ENCODE measurements at places on chromosomes 11 and 22.
A peak's percentile ranks its signal among the peaks of the same experiment; 100 is the strongest.

- DNase-seq: no peak
Observed at GRCh38 chr11:128231845-128232410, 355.4 kb downstream of the ETS1 start.

- DNase-seq: peak; percentile 93
Observed at GRCh38 chr11:910589-911030, at the start of gene CHID1. TSS of gene CHID1 (minus strand) at chr11:910810. CDS start at chr11:904816, 5,994 bp downstream.

- DNase-seq: no peak
Observed at GRCh38 chr11:67662142-67662834, 11.8 kb upstream of the ACY3 start.

GRCh38 chr11:80146232-80146631, 705.4 kb upstream of the TENM4 start:
- no peak for DNase-seq

DNA sequence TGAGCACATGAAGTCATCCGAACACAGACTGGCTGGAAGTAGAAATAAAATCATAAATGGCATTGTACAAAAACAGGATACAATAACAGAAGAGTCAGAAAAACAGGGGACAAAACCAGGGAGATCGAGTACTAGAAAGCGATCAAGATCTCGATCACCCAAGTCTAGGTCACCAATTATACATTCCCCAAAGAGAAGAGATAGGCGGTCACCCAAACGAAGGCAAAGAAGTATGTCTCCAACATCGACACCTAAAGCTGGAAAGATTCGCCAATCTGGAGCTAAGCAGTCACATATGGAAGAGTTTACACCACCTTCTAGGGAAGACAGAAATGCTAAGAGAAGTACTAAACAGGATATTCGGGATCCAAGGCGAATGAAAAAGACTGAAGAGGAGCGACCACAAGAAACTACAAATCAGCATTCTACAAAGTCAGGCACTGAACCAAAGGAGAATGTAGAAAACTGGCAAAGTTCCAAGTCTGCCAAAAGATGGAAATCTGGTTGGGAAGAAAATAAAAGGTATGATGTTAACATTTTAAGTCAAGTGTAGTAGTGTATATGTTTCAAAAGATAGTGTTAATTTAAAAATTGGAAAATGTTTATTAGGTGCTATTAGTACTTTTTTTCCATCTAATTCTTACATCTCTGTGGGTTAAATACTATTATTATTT, 9.4 kb downstream of the PCF11 start:
- no peak for DNase-seq

GRCh38 chr11:98100689-98101088, 920.1 kb upstream of the CNTN5 start:
- DNase-seq: no peak

DNA sequence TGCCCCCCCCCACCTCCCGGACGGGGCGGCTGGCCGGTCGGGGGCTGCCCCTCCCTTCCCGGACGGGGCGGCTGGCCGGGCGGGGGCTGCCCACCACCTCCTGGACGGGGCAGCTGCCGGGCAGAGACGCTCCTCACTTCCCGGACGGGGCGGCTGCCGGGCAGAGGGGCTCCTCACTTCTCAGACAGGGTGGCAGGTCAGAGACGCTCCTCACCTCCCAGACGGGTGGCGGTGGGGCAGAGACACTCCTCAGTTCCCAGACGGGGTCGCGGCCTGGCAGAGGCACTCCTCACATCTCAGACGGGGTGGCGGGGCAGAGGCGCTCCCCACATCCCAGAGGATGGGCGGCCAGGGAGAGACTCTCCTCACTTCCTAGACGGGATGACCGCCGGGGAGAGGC, 24.0 kb downstream of the RNF185 start:
- no peak for DNase-seq

- DNase-seq: no peak
Observed at GRCh38 chr11:19453651-19454257, 213.0 kb upstream of the E2F8 start.

GRCh38 chr11:763073-763463, 14.2 kb downstream of the GATD1 start:
- DNase-seq: no peak

DNA sequence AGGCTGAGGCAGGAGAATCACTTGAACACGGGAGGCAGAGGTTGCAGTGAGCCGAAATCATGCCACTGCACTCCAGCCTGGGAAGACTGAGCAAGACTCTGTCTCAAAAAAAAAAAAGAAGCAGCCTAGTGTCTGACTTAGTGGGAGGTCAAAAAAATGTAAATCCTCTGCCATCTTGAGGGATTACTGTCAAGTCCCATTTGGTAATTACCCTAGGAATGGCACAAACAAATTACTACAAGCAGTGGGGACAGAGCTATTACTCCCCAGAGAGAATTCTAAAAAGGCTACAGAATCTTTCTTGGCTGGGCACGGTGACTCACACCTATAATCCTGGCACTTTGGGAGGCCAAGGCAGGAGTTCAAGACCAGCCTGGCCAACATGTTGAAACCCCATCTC, 3.8 kb downstream of the SERPING1 start:
- DNase-seq: no peak

DNA sequence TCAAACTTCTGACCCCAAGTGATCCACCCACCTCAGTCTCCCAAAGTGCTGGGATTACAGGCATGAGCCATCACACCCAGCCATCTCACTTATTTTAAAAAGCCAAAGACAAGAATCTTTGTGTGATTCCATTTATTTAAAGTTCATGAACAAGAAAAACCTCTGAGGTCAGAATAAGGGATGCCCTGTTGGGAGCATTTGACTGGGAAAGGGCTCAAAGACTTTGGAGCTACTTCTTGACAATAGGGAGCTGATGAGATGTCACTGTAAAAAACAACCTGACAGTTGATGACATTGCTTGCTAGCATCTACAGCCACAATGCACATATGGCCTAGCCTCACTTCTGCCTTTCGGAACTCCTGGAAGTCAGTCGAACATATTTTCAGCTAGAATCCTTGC, 5.1 kb upstream of the ZNF280B start:
- no peak for DNase-seq

GRCh38 chr22:24186352-24186740, 5.1 kb downstream of the SUSD2 start:
- DNase-seq: no peak

DNA sequence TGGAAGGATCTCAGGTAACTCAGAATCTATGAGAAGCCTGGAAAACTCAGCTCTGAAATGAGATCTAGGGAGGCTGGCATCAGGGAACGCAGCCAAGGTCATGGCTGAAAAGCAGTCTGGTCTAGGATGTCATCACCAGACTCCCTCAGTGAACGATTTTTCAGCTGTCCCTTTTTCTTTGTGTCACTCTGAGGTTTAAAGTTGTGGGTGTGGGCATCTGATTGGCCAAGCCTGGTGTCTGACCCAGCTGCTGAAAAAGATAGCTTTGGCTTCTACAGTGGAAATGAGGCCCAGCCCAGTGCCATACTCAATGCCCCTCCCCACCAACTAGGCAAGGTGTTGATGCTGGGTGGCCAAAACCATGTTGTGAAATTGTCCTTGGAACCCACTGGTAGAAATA, 14.5 kb downstream of the RPS3 start:
- no peak for DNase-seq

DNA sequence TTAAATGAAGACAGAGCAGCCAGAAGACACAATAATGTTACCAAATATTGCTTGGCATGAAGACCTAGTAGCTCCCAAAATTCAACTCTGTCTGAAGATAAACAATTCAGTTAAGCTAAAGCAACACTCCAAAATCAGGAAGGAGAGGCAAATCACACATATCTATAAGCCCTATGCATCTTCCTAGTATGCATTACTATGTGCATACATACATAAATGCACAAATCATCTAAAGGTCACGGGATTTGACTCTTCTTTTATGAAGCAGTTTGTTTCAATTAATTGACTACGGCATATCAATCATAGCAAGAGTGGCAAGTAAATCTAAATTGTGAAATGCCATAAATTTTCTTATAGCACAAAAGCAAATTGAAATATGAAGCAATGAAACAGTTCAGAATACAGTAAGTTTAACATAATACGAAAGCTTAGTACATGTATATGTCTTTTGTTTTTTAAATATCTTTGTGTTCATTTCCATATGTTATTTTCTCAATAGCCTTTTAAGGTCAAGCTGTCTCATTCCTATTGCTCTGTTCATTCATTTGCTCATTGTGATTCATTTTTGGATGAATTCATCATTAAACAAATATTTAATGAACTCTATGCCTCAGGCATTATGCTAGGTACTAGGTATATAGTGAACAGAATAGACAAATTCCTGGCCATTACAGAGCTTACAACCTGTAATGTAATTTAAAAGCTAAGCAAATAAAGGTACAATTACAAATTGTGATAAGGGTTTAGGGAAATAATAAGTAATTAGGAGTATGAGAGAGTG, 540.5 kb downstream of the DLG2 start:
- no peak for DNase-seq

- no peak for DNase-seq
Observed at GRCh38 chr11:122578171-122578825, 77.2 kb upstream of the UBASH3B start.

DNA sequence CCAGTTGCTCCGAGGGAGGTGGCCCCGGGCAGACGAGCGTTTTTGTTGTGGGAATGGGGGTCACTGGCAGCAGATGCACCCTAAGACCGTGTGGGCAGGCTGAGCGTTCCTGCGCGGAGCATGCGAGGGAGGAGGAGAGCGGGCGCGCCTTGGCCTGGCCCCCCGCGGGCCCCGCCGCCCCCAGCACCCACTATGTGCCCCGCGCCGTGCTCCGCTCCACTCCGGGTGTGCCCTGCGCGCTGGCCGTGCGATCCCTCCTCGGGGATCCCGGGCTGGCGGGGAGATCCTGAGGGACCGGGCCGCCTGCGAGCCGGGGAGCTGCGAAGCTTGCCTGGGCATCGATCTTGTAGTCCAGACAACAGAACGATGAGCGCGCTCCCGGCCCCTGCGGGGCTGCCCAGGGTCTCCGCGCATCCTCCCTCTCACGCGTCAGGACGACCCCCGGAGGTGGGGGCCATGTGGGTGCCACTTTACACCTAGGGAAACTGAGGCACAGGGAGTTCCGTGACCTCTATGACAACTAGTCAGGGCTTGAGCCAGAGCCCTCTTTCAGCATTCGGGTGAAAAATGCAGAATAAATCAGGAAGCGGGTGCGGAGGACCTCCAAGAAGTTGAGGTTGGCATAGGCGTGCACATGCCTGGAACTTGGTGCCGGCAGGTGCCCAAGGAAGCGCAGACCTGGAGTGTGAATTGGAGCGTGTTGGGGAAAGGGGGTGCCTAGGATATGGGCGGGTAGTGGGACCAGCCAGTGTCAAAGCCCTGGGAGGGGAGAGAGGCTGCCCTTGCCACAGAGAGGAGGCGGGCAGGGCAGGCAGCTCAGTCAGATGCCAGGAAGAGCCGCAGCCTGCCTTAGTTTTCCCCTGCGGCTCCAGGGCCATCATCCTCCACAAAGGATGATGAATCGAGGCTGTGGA, 1.3 kb upstream of the KMT5B start:
- DNase-seq: peak; percentile 54

GRCh38 chr11:43904742-43905535, 24.3 kb downstream of the ALKBH3 start:
- DNase-seq: no peak

DNA sequence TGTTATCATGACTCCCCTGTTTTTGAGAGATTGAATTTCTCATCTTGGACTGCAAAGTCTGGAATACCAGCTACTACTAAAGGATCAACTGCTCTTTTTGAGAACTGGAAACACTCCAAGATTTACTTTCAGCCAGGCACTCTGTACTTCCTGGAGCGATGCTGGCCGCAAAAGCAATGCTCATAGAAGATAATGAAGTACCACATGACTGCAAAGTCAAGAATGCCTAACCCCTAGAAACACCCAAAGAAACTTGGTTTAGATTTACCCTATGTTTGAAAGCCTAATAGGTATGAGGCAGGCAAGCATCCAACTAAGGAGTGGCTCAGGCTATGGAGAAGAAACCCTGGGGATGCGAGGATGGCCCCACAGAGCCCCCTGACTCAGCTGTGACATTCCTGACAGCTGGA, 47.7 kb upstream of the ARHGAP20 start:
- DNase-seq: no peak

DNA sequence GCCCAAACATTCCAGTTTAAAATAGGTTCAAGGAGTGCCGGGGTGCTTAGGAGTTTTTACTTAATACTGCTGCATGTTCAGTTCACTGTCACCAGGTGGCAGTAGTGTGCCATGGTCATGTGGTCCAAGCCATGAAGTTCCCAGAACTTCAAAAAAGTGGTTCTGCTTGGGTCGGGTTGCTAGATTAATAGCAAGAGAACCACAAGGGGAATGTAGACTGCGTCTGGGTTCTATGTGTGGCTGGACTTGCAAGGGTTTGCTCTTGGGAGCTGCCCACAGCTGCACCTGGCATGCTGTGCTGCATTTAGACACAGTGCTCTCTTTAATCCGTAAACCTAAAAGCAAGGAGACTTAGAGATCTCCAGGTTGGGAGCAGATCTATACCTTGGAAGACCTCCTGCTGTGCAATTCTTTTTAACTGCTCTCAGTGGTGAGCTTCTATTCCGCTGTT, 6.5 kb upstream of the SPON1 start:
- DNase-seq: peak; percentile 55

- DNase-seq: no peak
Observed at GRCh38 chr11:61734767-61735166, 17.7 kb upstream of the MYRF start.

GRCh38 chr22:49151256-49152126, 676.2 kb downstream of the BRD1 start:
- DNase-seq: no peak

DNA sequence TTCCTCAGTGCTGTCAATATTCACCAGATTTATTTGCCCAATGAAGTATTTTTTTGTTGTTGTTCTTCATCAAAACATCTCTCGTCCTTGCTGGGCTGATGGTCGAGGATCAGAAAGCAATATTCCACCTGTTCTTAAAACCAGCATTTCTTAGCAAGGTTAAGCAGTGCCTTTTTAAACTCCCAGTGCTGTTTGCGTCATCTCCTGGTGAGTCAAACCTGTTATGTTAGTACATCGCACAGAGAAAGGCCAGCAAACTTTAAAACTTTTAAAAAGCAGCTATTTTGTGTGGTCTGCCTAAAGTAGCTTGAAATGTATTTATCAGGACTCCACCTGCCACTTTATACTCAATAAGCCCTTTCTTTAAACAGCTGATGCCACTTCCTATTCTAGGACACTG, 802.0 kb downstream of the KCNA4 start:
- no peak for DNase-seq

DNA sequence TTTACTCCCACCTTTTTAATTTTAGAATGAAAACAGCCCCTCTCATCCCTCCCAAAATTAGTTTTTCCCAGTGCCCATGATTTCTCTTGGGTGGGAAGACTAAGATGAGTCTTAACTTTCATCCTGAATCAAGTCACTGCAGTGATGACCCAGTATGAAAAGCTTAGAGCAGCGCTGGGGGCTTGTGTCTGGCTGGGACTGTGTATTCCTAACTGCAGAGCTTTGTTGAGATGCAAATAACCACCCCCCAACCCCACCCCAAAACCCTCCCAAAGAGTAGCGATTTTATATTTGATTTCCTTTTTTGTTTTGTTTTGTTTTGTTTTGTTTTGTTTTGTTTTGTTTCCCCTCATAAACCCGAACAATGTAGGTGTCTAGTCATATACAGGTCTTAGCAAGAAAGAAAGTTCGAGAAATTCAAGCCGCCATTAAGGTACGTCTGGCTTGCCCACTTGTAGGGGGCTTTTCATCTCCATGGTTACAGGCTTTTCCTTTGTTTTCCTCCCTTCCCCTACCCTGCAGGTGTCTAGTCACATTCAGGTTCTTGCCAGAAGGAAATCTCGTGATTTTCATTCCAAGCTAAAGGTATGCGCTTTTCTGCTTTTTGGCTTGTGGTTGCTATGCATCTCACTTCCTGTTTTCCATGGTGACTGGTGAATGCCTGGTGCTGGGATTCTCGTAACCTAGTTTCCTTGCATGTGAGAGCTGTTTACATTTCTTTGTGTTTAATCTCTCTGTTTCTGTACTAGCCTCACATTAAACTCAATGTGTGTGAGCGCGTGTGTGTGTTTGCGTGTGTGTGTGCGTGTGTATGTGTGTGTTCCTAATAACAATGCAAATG, 144.6 kb upstream of the RASSF10 start:
- DNase-seq: no peak
